Upper lobe of right lung (tissue), 1 donor: ENCODE measurements at places on chromosomes 7 and 10. TPM values are rescaled to one million over a fixed set of nuclear protein-coding genes. Genes with fewer than 3 reads are reported as not detected.

Gene PPP1R3C
- 15.1 TPM for total RNA-seq

Gene CDHR3
- 1.4 TPM for total RNA-seq

Gene ENKUR
- total RNA-seq: 0.49 TPM

Gene INTS15
- 37.6 TPM for total RNA-seq

- peak overlapping the region; percentile 9 for H3K4me3 ChIP-seq
- peaks cover 17% of the 10 kb centered on the region for H3K36me3 ChIP-seq
- DNase-seq: no peak
- H3K4me1 ChIP-seq: peaks cover 33% of the 10 kb centered on the region
Observed at GRCh38 chr10:17665747-17666146, 21.8 kb downstream of the STAM start.

GRCh38 chr10:84626397-84627087 lies 298.2 kb downstream of the CCSER2 start:
- H3K27me3 ChIP-seq: no peaks in the 10 kb centered on the region
- DNase-seq: no peak
- no peak overlapping the region for H3K27ac ChIP-seq

DNA sequence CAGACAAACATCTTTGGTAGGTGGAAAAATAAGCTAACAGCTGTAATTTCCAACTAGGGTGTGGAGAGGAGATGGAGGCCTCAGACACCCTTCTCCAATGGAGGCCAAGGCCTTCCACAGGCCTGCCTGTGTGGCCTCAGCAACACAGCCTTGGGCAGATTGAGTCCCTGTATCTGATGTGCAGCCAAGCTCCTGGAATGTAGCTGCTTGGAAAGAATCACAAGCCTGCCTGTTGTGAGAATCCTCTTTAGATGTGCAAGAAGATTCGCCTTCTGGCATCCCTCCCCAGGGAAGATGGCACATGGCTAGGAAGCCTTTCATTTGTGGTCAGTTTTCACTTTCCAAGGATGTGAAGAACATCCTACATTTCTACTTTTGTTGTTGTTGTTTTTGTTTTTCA lies 684.0 kb downstream of the GRID1 start:
- no peaks in the 10 kb centered on the region for H3K27me3 ChIP-seq
- no peaks in the 10 kb centered on the region for H3K4me1 ChIP-seq
